ENCODE measurements at places on chromosomes 16 and 17.

GRCh38 chr17:3964203-3965117, at the start of gene ATP2A3:
TSS of gene ATP2A3 (minus strand) at chr17:3964437. CDS start at chr17:3964291, 146 bp downstream.
- no peak for DNase-seq

GRCh38 chr17:37489197-37490001, at the start of gene DUSP14:
TSS of gene DUSP14 (plus strand) at chr17:37489891. CDS start at chr17:37512273, 22,382 bp downstream.
- DNase-seq: peak; percentile 98

- DNase-seq: no peak
These were observed 1.7 kb upstream of the LASP1 start for GRCh38 chr17:38867968-38868816.

DNA sequence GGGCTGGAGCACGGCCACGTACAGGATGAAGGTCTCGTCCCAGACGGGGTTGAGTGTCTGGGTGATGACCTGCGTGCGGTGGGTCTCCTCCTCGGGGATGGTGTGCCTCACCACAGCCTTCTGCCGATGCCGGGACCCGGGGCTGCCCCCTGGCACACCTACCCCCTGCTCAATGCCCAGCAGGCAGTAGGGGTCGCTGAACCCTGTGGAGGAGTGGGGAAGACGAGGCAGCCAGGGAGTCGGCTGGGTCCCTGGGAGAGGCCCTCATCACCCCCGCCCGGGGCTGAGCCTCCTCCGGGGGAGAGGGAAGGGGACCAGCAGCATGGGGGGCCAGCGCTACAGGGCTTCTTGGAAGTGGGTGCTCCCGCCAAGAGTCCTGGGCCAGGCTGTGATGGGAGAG, 1.8 kb downstream of the UNC13D start:
- no peak for DNase-seq

- no peak for DNase-seq
These were observed 319.5 kb upstream of the SOX9 start for GRCh38 chr17:71801301-71801700.

GRCh38 chr17:34299956-34300577, 14.5 kb downstream of the CCL11 start:
- DNase-seq: no peak

DNA sequence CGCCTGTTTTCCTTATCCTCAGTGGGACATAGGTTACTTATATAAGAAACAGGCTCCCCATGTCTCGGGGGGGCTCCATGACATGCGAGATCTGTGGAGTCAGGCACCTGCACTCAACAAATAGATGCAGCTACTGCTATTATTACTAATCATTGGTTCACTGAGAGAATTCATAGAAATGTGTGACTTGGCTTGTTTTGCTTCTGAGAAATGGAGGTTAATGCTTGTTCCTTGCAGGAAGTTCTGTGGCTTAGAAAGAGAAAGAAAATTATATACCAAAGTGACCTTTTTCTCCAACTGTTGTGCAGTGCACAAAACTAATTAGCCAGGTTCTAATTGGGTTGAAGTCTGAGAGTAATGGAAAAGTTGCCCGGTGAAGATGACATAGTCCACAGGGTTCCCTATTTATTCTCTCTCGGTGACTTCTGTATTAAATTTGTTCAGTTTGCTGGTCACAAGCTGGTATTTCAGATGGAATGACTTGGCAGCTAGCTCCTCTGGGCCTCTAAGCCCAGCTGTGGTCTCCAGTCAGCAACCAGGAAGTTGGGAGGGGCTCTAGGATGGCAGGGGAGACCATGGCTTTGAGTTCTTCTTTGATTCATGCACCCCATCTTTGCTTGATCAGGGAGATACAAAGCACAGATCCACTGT, 17.6 kb upstream of the MAF start:
- DNase-seq: no peak
